ENCODE measurements at places on chromosomes 5 and 9.

DNA sequence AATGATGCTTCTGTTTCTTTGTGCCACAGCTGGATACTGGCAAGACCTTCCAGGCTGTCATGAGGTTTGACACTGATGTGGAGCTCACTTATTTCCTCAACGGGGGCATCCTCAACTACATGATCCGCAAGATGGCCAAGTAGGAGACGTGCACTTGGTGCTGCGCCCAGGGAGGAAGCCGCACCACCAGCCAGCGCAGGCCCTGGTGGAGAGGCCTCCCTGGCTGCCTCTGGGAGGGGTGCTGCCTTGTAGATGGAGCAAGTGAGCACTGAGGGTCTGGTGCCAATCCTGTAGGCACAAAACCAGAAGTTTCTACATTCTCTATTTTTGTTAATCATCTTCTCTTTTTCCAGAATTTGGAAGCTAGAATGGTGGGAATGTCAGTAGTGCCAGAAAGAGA, 65.5 kb downstream of the ACO1 start:
- no peak for DNase-seq

DNA sequence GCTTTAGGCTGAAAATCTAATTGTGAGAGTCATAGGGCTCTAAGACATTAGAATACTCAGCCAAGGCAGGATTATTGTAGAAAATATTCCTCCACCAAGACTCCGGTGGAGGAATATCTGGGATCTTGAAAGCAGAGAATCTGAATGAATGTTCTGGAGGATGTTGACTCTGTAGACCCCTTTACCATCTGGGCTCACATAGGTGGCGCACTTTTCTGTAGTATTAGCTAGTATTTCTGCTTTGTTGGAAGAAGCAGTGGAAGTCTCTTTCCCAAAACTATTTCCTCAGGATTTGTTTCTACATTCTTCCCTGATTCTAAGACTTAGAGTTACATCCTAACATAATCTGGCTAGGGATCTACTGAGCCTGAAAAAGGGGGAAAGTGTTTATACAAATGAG, 752.4 kb upstream of the SEMA6A start:
- DNase-seq = no peak

GRCh38 chr5:154103233-154103632, 64.5 kb downstream of the MFAP3 start:
- DNase-seq = peak; percentile 35

DNA sequence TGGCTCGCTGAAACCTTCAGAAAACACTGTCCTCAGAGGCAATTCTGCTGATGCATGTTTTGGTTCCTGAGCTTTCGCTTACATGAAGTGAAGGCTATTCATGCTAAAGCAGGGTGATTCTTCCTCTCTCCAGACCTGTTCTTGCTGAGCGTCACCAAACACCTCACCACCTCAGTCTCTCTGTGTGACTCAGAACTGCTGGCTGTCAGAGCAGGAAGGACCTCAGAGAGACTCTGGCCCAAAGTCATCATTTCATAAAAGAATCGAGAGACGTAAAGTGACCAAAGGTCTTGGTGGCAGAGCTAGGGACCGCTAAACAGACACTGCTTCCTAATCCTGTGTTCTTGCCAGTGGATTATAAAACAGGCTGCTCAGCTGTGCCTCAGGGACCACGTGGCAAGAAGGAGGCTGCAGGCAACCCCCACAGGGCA, 73.8 kb downstream of the LHFPL2 start:
- peak; percentile 79 for DNase-seq

DNA sequence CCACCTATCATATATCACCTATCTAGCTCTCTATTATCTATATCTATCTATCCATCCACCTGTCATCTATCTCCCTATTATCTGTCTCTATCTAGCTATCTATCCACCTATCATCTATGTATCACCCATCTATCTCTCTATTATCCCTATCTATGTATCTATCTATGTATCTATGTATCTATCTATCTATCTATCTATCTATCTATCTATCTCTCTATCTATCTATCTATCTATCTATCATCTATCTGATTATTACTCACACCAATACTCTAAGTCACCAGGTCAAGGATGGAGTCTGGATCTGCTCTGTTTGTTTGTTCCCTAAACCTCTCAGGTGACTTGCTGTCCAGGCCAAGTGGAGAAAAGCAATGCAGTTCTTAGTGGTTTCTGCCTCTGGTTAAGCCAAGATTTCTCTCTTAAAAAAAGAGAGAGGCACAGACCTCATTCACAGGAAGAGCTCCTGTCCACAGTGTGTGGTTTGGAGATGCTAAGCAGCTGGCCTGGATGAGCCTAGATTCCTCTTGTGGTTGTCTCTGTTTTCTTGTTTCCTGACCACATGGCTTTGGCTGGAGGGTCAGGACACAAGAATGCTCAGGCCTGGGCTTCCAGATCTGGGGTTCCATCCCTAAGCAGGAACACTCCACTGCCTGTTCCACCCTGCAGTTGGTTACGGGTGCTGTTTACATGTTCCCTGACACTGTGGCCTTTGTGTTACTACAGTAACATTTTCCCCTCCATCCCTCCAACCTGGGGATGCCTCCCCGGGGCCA, 133.4 kb downstream of the PHF2 start:
- DNase-seq = no peak

DNA sequence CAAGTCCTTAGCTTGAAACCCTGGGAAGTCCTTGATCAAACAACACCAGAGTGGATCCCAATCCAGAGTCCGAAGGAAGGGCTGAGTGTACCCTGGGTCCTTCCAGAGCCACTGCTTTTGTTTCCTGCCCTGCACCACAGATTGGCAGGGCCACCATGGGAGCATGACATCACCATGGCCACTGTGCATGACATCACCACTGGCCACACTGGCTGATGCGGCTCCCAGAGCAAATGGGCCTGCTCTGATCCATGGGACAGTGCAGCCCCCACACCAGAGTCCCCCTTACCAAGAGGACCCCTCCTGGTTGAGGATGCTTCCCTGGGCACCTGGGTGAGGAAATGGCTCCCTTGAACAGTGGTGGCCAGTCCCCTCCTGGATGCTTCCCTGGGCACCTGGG, 9.9 kb downstream of the SLC6A3 start:
- DNase-seq = no peak

DNA sequence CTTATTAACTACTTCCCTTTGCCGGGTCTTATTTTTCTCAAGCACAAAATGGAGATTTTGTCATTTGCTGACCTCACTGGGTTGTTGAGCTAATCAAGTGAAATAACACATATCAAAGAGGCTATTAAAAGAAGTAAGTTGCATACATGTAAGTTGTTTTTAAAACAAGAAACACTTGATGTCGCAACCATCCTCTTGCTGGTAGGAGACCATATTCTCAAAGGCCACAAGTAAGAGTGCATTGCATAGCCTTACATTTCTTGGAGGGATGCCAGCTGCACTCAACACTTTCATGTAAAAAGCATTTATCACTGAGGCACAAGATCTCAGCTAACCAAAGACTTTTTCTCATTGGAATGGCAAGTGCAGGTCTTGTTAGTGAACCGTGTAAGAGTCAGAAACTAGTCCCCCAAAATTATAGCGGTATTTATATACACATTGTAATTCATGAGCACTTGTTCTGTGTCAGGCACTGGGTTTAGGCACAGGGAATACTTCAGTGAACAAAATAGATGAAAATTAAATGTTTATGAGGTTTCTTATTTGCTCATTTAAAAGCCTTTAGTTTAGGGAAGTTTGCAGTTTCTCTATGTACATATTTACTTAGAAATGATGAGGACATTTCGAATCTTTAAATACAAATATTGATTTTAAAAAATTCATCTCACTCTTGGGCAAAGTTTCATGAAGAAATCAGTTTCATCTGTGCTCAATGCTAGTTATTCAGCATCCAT, 72.0 kb downstream of the ZFAND5 start:
- peak; percentile 21 for DNase-seq

DNA sequence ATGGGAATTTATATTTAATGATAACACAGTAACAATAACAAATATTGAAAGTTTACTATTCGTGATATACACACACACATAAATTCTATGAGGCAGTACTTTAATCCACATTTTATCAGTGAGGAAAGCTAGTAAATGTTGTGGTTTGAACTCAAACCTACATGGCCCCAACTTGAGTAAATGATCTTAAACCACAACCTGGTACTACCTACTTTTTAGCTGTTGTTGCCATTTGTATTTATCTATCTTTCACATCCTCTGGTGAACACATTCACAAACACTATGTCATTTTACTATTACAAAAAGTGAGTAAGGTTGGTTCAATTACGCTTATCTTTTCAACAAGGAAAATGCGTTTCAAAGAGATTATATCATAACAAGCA, 186.1 kb downstream of the SMC2 start:
- no peak for DNase-seq

DNA sequence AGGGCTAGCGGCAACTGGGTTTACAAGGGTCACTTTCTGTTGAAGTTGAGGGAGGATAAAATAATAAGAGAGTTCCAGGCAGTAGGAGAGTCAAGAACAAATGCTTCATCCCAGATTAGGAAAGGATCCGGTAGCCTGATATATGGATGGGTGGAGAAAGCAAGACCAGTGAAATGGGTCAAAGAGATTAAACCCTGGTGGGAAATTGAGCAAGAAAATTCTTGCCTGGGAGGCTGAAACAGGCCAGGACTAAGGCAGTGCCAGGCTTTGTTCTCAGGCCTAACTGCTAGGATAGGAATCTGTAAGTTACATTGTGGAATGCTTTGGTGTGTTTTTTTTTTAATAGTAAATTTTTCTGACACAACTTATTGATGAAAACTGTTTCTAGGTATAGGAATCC, 257.4 kb upstream of the RFX3 start:
- no peak for DNase-seq

DNA sequence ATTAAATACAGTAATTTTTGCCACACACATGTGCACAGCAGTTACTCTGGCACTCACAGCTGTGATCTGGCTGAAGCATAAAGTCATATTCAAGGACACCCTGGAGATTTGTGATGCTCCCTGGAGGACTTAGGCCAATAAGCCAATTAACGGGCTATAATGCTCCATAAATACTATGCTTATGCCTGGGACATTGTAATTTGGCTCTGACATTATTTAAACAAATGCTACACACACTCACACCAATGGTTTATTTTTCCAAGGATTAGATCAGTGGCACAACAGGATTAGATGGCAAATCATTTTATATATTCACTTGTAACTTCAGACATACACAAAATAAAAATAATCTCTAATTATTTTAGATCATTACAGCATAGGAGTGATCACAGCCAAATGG, 111.2 kb downstream of the LMNB1 start:
- peak; percentile 96 for DNase-seq

- DNase-seq = no peak
Measured at GRCh38 chr9:70586476-70586875, 172.0 kb upstream of the KLF9 start.

DNA sequence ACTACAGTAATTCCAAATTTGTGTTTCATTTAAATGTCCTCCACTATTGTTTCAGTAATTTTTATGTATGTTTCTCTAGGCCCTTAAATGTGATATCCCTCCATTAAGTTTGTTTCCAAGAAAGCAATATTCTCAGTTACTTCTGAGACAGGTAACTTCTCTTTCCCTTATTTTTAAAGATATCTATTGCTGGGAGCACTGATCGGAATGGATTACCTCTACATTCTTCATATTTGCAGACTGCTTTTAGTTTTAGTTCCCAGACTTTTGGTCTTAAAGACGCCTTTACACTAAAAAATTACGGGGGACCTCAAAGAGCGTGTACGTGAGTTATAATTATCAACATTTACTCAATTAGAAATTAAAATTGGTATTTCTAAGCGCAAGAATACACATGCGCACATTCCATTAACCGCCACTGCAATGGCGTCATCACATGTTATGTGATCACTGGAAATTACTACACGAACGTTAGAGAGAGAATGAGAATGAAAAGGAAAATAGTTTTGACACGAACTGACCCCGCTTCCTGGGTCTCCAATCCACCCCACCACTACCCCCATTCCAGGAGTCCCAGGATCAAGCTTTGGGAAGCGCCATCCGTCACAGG, 519 bp upstream of the RAD50 start:
- no peak for DNase-seq

DNA sequence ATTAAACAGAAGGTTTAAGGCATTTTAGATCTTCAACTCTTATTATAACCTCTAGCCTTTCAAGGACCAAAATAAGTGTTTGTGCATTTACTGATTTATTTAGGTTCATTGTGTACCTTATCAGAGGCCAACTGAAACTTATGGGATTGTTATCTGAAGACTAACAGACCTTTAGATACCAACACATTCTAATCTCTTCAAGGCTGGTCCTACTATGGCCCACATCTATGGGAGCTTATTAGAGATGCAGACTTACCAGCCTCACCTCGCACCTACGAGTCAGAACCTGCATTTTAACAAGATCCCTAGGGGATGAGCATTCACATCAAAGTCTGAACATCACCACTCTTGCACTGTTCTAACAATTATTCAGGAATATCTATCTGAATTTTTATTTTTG, 1.9 kb downstream of the IARS1 start:
- DNase-seq = no peak

DNA sequence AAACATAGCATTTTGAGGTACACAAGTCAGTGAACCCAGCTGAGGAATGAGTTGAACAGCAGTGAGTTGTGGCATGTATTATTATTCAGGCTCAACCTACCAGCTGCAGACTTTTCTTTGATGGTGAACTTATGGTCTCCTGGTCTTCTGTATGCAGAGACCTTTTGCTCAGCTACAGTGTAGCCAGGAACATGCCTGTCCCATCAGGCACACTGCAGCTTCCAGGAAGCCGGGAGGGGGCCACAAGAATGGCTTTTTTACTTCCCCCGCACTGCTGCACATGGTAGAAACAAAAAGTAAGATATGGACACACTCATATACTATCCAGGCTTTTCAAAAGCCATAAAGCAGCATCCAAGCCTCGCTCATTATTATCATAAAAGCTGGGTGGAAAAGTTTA, 65.3 kb upstream of the PLPP1 start:
- DNase-seq = no peak

DNA sequence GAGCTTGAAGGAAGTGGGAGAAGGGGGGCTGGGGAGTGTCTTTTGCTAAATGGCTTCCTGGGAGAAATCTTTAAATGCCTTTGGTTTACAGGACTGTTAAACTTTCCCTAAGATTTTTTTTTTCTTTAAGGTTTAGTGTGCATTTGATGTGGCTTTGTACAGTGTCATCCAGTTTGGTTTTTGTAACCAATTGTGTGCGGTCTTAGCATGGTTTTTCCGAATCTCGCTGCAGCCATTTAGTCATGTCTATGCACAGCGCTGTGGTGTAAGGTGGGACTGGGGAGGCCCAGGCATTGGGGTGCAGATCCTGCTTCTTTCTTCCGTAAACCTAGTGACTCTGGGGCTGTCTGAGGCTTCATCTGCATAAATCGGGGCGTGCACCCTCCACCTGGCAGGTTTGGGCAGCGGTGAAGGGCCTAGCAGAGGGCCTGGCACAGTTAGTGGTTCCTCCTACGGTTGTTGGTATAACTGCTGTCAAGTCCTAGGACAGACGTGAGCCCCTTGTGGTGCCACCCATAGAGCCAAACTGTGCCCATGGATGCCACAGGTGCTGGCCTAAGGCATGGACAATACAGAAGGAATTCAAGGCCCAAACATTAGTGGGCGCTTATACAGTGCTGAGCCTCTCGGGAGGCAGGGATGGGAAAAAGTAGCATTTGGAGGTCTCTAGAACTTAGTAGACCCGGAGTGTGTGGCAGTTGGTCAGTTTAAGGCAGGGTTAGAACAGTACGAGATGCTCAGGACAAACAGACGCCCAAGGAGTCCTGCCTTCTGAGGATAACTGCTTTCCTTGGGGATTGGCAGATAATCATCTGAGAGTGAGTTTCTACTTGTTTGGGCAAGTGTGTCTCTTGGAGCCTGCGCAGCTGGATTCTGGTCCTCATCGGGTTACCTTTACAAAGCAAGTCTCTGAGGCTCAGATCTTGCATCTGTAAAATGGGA, 1.5 kb downstream of the PRRC2B start:
- DNase-seq = peak; percentile 46
